ENCODE measurements at places on chromosomes 6 and 20. TPM values are rescaled to one million over a fixed set of nuclear protein-coding genes. Genes with fewer than 3 reads are reported as not detected.
A peak's percentile ranks its signal among the peaks of the same experiment; 100 is the strongest.

DNA sequence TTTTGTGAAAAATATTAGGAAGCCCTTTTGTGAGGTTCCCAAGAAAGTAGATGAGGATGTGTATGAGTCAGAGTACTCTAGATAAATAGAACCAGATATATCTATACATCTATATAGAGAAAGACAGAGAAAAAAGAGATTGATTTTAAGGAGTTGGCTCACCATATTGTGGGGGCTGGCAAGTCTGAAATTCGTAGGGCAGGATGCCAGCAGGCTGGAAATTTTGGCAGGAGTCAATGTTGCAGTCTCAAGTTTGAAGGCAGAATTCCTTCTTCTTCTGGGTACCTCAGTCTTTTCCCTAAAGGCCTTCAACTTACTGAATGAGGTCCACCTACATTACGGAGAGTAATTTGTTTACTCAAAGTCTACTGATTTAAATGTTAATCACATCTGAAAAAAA, 65.3 kb upstream of the SAMD3 start:
- no peaks in the 10 kb centered on the region for H3K27me3 ChIP-seq
- H3K36me3 ChIP-seq = no peaks in the 10 kb centered on the region
- H3K4me3 ChIP-seq = no peak overlapping the region

DNA sequence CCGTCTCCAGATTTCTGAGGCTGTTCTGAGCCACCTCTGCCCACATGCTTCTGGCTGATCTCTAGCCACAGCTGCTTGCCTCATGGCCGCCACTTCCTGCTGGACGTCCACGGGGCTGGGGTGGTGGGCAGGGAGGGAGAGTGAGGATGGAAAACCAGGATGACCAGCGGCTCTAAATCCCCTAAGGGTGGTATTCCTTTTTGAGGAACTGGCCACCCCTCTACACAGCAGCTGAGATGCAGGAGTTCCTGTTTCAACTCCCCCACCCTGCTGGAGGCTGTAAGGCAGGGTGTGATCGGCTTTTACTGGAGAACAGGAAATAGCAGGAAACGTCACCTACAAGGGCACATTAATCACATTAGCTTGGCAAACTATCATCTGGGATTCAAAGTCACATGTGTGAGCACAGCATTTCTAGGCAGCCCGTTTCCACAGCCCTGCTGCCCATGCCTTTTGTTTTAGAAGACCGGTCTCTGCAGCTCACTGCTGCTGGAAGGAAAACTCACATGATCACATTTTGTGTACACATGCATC, 181.6 kb upstream of the ECI2 start:
- H3K27ac ChIP-seq = peak overlapping the region; percentile 78
- no peak for DNase-seq
- H3K4me1 ChIP-seq = no peaks in the 10 kb centered on the region
- peak overlapping the region; percentile 50 for H3K4me3 ChIP-seq

GRCh38 chr6:160462551-160463109, 114.5 kb downstream of the SLC22A3 start:
- H3K27ac ChIP-seq = no peak overlapping the region
- no peaks in the 10 kb centered on the region for H3K27me3 ChIP-seq
- no peak overlapping the region for H3K4me3 ChIP-seq
- no peak for DNase-seq
- H3K36me3 ChIP-seq = no peaks in the 10 kb centered on the region

DNA sequence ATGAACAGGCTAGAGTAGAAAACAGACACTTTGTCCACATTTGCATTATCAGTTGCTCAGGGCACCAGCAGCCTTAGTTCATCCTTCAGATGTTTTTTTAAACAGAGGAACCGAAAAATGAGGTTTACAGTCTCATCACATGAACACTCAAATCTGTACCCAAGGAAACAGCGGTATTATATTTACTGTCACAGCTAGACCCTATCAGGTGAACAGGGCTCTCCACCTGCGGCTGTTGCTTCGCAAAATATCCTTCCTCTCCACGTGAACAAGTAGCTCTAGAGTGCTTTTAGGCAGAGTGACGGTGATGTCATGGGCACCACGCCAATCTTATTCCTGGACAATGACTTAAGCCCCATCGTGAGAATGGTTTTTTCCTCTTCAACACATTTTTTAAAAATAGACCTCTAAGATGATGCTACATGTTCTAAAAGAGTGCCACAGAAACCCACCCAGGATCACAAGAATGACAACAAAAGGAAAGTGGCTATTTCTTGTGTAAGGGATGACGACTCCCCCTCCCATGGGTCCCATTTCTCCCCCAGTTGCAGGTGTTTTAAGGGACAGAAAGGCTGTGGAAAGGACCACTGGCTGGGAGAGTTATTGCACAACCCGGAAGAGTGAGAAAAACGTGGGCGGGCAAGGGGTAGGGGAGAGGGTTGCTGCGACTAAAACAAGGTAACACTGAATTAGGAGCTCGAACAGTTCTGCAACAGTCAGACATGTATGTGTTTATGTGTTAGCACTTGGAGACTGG, 77.7 kb downstream of the EFHC1 start:
- H3K4me3 ChIP-seq = no peak overlapping the region
- no peaks in the 10 kb centered on the region for H3K27me3 ChIP-seq
- DNase-seq = no peak
- peaks cover 3% of the 10 kb centered on the region for H3K4me1 ChIP-seq
- H3K27ac ChIP-seq = peak overlapping the region; percentile 45

GRCh38 chr6:19413323-19413722, 423.8 kb upstream of the ID4 start:
- no peaks in the 10 kb centered on the region for H3K27me3 ChIP-seq
- no peaks in the 10 kb centered on the region for H3K36me3 ChIP-seq
- no peak overlapping the region for H3K27ac ChIP-seq
- H3K4me3 ChIP-seq = no peak overlapping the region
- no peaks in the 10 kb centered on the region for H3K4me1 ChIP-seq
- no peak for DNase-seq

GRCh38 chr20:50552979-50553378, 42.8 kb downstream of the PTPN1 start:
- no peak overlapping the region for H3K4me3 ChIP-seq
- no peaks in the 10 kb centered on the region for H3K36me3 ChIP-seq
- H3K27me3 ChIP-seq = no peaks in the 10 kb centered on the region
- no peak for DNase-seq

Gene NR2E1
- total RNA-seq = not detected

Gene KIF25
- total RNA-seq = not detected

Gene CDH26
- total RNA-seq = 1.6 TPM

All from breast epithelium (tissue), 4 donors.